ENCODE measurements at places on chromosomes 16 and 17.

DNA sequence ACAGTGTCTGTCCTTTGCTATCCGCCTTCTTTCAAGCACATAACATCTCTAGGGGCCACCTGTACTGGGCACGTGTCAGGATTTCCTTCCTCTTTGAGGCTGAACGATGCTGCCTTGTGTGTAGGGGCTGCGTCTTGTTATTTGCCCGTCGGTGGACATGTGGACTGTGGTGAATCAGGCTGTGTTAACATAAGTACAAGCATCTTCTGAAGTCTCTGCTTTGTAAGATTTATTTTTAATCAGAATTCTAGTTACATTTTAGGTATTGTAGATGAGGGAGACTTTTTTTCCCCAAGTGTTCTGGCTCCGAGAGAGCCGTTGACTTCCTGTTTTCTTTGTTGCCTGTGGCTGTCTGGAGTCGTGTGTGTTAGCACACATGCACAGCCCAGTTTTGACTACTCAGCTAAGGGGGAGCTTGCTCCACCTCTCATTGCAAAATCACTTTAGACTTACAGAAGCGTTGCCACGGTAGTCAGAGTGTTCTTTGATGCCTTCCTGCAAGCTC lies 26.1 kb downstream of the SPG7 start:
- DNase-seq, result peak; percentile 65

DNA sequence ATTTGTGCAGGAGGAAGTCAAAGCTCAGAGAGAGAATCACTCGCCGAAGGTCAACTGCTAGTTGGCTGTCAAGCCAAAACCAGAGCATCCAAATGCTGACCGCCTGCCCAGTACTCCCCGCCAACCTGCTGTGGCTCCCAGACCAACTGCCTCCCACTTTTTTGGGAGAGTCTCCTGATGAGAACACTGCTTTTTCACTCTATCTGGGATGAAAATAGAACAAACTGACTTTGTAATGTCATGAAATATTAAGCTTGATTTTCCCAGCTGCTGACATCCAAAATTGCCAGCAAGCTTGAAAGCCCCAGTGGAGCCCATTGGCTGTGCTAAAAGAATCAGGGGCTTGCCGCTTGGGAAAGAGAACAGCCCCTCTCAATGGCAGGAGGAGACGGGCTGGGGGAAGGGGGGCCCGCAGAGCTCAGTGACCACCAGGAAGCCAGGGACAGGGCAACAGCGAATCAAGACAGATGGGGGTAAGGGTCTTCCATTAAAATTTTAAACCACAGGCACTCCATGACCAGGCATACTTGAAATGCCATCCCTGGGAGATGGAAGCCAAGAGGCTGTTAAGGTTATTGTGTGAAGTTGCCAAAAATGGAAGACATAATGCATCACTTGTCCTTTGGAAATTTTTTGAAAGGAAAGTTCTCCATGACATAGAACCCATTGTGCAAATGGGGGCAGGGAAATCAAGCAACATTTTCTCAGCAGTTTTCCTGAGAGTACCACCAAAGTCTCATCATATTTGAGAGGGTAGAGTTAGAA lies 125.7 kb upstream of the CDH5 start:
- DNase-seq, result no peak

DNA sequence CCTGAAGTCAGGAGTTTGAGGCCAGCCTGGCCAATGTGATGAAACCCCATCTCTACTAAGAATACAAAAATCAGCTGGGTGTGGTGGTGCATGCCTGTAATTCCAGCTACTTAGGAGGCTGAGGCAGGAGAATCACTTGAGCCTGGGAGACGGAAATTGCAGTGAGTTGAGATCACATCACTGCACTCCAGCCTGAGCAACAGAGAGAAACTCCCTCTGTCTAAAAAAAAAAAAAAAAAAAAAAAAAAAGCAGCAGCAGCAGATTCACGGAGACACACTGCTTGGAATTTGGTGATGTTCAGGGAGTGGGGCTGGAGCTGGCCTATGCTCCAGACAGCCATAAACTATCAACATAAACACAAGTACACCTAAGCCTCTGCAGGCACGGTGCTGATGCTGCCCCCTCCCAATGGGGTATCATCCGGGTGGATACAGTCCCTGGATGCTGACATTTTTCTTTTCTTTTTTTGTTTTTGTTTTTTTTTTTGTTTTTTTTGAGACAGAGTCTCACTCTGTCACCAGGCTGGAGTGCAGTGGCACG lies 39.6 kb upstream of the RHOT1 start:
- DNase-seq, result no peak

GRCh38 chr16:17512636-17513220 lies 42.0 kb upstream of the XYLT1 start:
- DNase-seq, result no peak

DNA sequence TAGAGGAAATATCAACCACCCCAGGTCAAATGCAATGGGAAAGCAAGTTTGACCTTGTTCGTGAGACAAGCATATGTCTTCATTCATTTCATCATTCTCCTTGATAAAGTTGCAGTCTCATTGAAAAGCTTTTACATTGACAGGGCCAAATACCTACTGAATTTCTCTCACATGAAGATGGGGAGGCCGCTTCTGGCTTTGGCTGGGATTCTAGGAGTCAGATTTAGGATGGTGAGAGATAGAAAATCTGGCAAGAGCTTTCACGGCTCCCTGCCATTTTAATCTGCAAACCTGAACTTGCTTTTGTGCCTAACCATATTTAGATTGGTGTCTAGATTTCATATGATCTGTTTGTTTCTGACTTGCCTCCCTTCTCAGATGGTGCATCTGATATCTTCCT lies 88.0 kb downstream of the TMEM100 start:
- DNase-seq, result no peak

GRCh38 chr16:80117556-80118130 lies 423.1 kb upstream of the DYNLRB2 start:
- no peak for DNase-seq

DNA sequence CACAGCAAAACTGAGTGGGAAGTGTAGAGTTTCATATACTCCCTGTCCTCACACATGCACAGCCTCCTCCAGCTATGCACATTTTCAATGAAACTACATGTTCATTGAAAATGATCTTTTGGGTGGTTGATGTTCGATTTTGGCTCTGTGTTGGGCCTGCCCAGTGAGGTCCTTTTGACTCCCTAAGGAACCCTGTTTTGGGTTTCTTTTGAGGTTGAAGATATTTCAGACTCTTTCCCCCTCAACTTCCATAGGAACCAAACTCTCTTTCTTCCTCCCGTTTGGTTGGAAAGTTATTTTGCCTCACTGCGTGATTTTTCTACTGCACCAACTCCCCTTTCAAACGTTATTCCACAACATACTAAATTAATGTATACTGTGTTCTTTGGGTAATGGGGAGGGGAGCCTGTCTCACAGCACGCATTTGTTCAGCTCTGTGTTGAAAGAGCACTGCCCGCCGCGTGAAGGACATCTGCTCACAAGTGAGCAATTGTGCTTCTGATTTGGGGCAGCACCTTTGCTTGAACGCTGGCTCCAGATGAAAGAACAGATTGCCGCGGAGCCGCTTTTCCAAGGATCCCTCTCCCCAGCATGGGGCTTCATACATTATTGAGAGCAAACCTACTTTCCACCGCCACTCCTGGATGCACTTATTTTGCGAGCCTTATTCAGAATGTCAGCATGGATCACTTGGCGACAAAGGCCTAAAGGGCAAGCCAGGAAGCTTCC lies 385.9 kb downstream of the WWOX start:
- DNase-seq, result no peak

DNA sequence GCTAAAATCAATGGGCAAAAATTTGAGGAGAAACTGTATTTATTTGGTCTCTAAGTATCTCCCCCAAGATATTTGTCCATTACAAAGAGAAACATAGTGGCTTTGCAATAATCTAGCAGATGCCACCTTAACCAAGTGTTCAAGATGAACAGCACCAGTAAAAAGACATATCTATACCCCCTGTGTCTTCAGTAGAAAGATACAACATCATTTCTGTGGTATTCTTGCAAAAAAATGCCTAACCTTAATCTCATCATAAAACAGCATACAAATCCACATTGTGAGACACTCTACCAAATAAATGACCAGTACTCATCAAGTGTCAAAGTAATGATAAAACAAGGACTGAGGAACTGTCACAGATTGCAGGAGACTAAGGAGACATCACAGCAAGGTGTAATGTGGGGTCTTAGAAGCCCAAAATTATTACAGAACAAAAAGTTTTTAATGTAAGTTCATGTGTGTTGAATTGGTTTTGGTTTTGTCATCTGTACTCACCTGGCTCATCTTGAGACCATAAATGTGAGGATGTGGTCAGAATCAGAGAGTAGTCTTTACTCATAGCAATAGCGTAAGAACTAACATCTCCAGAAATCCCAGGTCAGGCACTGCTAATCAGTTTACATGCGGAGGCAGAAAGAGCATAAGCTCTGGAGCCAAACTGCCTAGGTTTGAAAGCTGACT lies 77.2 kb downstream of the AATF start:
- DNase-seq, result no peak

DNA sequence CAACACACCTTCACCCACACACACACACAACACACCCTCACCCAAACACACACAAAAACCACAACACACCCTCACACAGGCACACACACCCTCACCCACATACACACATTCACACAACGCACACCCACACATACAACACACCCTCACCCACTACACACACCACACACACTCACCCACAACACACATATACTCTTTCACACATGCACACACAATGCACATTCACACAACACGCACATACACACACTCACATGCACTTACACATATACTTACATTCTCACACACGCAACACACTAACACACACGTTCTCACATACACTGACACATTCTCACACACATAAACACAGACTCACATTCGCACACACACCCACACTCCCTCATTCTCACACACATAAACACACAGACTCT lies 3.8 kb downstream of the ASGR1 start:
- no peak for DNase-seq

GRCh38 chr16:4474192-4474961 lies at the start of gene NMRAL1:
NMRAL1 (minus strand) TSS chr16:4474625; CDS start chr16:4474132, 493 bp downstream.
- DNase-seq, result peak; percentile 93

- no peak for DNase-seq
Observed at GRCh38 chr16:3035972-3036725, 595 bp downstream of the BICDL2 start.

DNA sequence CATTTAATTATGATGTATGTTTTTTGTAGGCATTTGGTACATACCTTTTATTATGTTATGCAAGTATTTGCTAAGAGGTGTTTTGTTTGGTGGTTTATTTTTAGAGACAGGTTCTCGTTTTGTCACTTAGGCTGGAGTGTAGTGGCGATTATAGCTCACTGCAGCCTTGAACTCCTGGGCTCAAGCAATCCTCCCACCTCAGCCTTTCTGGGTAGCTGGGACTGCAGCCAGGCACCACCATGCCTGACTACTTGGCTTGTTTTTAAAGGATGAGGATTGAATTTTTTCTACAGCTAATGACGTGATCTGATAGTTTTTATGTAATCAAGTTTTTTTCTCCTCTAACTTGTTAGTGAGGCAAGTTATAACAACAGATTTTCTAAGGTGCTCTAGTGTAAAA lies 199.6 kb downstream of the SPECC1 start:
- no peak for DNase-seq

DNA sequence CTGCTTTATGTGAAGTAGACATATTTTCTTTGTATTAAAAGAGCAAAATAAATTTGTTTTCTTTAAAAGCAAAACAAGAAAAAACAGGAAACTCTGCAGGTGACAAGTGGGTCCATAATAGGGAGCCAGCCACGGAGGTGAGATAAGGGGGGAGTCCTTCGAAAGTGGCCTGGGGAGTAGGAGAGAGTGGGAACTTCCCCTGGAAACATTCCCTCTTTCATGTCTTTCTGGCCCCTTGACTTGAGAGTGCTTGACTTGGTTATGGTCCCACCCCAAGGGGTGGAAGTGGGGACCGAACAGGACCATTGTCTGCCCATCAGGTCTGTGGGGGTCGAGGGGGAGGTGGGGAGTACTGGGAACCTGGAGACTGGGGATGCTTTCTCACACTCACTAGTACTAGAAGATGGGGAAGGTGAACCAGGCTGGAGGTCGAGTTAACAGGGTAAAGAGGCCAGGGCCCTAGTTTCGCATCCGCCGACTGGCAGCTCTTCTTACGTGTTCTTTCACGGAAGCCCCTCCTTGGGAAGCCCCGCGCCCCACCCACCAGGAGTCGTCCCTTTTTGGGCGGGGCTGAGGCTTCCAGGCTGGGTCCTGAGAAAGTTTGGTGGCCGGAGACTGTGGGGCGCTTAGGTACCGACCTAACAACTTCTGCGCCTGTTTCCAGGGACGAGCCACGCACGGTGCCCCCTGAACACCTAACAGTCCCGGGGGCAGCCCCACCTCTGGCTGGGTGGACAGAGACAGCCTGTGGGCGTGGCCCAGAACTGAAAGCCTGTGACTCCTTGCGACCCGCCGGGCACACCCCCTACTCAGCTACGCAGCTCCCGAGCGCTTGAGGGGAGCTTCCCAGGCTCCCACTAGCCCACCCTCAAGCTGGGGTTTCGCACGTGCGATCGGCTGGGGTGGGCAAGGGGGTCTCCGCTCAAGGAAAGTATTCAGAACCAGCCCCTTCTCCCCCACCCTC lies 790 bp downstream of the TRADD start:
- DNase-seq, result peak; percentile 81

DNA sequence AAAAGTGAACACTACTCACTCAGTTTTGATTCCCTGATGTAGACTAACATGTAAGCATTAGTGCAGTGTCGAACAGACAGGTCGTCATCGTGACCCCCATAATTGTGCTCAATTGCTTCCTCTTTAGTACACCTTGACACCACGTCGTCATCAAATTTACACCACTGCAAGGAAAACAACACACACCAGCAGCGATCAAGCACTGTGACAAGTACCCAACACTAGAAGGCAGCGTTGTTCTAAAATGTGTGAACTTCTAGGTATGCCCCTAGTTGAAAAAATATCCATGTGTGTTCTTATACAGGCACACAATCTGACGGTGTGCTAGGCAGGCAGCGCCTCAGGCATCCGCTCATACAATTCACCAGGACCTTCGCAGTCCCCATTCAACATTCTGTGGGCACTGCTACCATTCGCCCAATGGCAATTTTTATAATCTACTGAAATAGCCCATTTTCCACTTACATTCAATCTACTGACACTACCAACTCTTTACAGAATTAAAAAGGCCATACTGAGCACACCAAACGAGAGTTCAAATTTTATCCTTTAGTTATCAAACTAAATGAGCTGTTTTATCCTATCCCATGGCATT lies 23.1 kb downstream of the LITAFD start:
- peak; percentile 78 for DNase-seq

DNA sequence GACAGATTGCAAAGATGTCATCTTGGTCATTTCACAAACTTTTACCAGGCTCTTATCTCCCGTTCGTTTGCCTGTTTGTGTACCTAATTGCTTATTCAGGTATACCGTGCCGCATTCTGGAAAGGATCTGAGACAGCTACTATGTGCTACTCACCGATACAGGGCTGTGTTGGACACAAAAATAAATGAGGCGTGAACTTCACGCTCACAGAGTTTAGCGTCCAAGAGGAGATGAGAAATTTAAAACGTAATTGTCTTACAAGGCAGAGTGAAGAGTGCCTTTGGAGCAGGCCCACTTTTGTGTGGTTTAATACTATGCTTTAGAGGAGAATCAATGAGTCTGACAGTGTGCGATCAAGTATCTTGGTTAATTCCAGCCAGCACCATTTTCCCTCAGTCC lies 26.7 kb downstream of the MAF start:
- no peak for DNase-seq
